HepG2 (cell line): ENCODE measurements at places on chromosomes 5 and 9.

- no peak for DNase-seq
Observed at GRCh38 chr9:85978496-85978895, 37.5 kb downstream of the NAA35 start.

DNA sequence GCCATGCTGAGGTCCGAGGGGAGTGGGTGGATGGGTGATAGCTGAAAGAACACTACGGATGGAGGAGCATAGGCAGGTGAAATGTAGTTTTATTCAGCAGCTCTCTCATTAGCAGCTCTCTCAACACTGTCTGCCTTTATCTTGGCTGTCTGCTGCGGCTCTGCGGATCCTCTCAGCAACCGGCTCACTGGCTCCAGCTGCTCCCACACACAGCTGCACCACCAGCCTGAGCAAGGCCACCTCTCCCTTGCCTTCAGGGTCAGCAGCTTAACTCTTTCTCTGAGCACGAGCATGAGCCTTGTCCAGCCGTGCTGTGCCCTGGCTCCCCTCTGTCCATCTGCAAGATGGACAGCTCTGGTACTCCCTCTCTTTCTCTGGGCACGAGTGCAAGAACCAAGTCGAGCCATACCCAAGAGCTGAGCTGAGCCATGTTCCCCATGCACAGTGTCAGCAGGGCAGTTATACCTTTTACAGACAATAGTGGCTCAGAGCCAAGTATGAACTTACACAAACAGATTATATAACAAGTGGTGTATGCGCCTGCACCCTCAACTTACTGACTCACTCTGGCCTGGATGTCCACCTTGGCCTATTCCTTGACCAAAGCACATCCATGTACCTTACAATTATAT is 108.5 kb downstream of the MACIR start:
- DNase-seq: no peak

DNA sequence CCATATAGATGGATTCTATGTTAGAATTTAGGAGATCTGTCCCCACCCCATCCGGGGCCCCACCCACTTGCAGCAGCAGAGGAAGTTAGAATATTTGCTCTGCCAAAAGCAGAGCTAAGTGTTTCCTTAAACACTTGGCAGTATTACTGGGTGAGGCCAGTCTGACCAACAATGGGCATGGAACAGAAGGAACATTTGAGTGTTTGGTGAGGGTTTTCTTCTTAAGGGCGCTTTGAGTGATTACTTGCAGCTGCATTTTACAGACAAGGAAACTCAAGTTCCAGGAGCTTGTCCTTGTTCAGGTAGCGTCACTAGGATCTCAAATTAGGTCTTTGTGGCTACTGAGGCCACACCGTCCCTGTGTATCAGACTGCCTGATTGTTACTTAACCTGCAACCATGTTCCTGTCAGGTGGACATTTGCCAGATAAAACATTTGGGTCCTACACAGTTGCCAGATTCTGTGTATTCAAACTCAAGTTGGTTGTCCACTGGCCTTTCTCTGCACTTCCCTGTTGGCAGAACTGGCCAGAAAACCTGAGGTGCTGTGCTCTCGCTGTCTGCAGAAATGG is 59.3 kb downstream of the SLC46A2 start:
- no peak for DNase-seq

DNA sequence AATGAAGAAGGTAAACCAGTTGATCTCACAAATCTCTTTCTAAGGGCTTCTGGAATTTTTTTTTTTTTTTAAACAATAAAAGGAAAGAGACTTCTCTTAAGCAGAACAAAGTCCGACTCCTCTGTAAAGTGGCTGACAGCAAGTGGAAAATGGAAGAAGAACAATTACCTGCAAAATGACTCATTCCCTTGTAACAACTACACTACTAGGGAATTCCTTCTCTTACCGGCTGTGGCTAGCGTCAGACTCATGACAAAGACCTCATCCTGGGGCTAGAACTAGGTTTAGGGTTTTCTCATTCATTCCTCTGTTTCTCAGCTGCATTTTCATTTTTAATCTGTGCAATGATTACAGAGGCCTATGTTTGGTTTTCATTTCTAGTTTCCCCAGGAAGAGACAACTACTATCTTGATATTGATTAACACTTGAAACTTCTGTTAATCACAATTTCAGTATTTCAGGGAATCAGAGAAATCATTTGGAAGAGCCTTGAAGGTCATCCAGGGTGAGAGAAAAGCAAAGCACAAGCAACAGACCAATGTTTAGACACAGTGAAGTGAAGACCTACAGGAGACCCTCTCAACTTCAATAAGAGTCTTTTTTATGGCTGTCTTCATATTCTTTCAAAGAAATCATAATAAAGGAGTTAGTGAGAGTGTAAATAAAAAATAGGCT is 437.9 kb downstream of the RAB3C start:
- no peak for DNase-seq
